A549 treated with ZK216348 at 1 μM for 4 hours (cell line): ENCODE measurements at places on chromosomes 5 and 9. TPM values are rescaled to one million over a fixed set of nuclear protein-coding genes. Genes with fewer than 3 reads are reported as not detected.

ENC1 gene
- 6.8 to 7.9 TPM (median 7.7 TPM) in 5 replicates for total RNA-seq

NUTM2G gene
- total RNA-seq = not detected in 5 replicates

COL15A1 gene
- total RNA-seq = 0.28 to 0.58 TPM (median 0.39 TPM) in 5 replicates

LRSAM1 gene
- total RNA-seq = 7.3 to 11.4 TPM (median 10.5 TPM) in 5 replicates

NR4A3 gene
- 1.5 to 3.0 TPM (median 2.3 TPM) in 5 replicates for total RNA-seq

NR2F1-AS1 gene
- 2.9 to 4.6 TPM (median 4.1 TPM) in 5 replicates for total RNA-seq

LRRC14B gene
- not detected in 5 replicates for total RNA-seq

SYK gene
- total RNA-seq = 0.04 to 0.07 TPM (median 0.05 TPM) in 3 of 5 replicates, not detected in the others

TXNDC8 gene
- not detected in 5 replicates for total RNA-seq

PTGR1 gene
- total RNA-seq = 318 to 392 TPM (median 362 TPM) in 5 replicates

PDE8B gene
- total RNA-seq = 1.1 to 3.0 TPM (median 1.9 TPM) in 5 replicates

PCDHA3 gene
- total RNA-seq = 0.68 to 1.2 TPM (median 1.0 TPM) in 5 replicates

KIAA0825 gene
- total RNA-seq = 0.27 to 0.55 TPM (median 0.44 TPM) in 5 replicates

SURF1 gene
- total RNA-seq = 32.8 to 49.1 TPM (median 42.1 TPM) in 5 replicates

PHF19 gene
- 80.2 to 138 TPM (median 115 TPM) in 5 replicates for total RNA-seq

ACTBL2 gene
- 0.09 to 0.12 TPM in 2 of 5 replicates, not detected in the others for total RNA-seq

CTXN3 gene
- total RNA-seq = not detected in 5 replicates

SRD5A1 gene
- total RNA-seq = 19.7 to 34.6 TPM (median 31.1 TPM) in 5 replicates

JAK2 gene
- total RNA-seq = 1.5 to 3.6 TPM (median 2.8 TPM) in 5 replicates

SLC4A9 gene
- total RNA-seq = 0.33 TPM in 1 of 5 replicates, not detected in the others

IGFBPL1 gene
- 2.1 to 3.6 TPM (median 2.4 TPM) in 5 replicates for total RNA-seq

ZNF366 gene
- total RNA-seq = not detected in 5 replicates

LCN12 gene
- 0.41 to 2.0 TPM (median 1.0 TPM) in 5 replicates for total RNA-seq
